ENCODE measurements at places on chromosomes 3 and 15. TPM values are rescaled to one million over a fixed set of nuclear protein-coding genes. Genes with fewer than 3 reads are reported as not detected.

DNA sequence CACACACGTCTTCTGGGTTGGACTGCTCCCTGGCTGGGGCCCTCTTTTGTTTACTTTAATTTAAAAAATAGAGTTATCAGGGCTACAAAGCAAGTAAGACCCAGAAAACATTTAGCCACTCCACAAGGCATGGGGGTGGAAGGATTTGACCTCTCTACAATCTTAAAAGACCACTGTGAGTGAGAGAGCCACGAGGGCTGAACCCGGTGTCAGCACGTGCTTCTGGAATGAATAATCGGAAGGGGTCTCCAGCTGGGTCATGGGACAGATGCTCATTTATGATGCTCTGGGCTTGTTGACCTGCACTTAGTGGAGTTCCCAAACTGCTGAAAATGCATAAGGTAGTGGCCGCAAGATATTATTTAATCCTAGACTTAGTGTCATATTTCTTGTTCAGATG lies 52.4 kb downstream of the EIF4E3 start:
- no peak for DNase-seq

GRCh38 chr3:119649761-119650160 lies 10.6 kb downstream of the POPDC2 start:
- no peak for DNase-seq

DNA sequence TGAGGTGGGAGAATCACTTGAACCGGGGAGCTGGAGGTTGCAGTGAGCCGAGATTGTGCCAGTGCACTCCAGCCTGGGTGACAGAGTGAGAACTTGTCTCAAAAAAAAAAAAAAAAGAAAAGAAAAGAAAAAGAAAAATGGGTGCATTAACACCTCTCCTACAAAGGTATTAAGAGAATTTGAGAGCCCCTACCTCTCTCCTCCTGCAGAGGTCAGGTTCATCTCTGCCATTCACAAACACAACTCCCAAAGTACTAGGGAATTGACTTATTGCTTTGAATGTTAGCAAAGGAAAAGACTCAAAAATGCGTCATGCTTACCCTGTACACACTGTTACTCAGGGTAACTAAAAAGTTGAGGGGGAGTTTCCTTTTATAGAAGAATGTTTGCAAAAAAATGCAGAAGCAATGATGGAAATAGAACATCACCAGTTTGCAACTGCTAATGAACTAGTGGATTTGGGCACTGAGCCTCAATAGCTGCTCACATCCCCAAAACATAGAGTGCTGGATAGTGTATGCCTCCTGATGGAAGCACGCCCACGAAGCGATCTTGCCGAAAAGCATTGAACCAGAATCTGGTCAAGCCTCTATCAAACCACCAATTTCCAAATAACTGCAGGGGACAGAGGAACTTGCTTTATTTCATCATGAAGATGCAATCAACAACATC lies 15.5 kb upstream of the LYZL4 start:
- DNase-seq: no peak

- peak; percentile 75 for DNase-seq
These were observed 87.0 kb downstream of the FOXB1 start for GRCh38 chr15:60091157-60091556.

GRCh38 chr3:90010341-90010740 lies 902.9 kb downstream of the EPHA3 start:
- DNase-seq: no peak

GRCh38 chr15:90456236-90456635 lies 68.2 kb downstream of the IQGAP1 start:
- no peak for DNase-seq

Gene TLR9
- total RNA-seq: not detected

Gene TAGLN3
- total RNA-seq: not detected

Gene LEO1
- total RNA-seq: 36.7 TPM

Gene TMCO5A
- not detected for total RNA-seq
